Cortex of kidney (tissue), 1 donor: ENCODE measurements at places on chromosomes 2 and 18.

DNA sequence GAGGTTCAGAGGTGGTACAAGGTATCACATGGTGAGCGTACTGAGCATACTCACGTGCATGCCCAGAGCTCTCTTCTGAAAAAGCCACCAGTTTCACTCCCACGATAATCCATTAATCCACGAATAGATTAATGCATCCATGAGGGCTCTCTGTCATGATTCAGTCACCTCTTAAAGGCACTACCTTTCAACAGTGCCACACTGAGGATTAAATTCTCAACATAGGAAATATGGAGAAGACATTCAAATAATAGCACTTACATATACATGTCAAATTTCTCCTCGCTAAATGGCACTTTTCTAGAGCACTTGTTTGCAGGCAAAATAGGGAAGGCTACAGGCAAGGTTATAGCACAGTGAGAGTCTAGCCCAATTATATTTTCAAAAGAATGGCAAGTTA lies 825.9 kb downstream of the TRIB2 start:
- no peak for DNase-seq

DNA sequence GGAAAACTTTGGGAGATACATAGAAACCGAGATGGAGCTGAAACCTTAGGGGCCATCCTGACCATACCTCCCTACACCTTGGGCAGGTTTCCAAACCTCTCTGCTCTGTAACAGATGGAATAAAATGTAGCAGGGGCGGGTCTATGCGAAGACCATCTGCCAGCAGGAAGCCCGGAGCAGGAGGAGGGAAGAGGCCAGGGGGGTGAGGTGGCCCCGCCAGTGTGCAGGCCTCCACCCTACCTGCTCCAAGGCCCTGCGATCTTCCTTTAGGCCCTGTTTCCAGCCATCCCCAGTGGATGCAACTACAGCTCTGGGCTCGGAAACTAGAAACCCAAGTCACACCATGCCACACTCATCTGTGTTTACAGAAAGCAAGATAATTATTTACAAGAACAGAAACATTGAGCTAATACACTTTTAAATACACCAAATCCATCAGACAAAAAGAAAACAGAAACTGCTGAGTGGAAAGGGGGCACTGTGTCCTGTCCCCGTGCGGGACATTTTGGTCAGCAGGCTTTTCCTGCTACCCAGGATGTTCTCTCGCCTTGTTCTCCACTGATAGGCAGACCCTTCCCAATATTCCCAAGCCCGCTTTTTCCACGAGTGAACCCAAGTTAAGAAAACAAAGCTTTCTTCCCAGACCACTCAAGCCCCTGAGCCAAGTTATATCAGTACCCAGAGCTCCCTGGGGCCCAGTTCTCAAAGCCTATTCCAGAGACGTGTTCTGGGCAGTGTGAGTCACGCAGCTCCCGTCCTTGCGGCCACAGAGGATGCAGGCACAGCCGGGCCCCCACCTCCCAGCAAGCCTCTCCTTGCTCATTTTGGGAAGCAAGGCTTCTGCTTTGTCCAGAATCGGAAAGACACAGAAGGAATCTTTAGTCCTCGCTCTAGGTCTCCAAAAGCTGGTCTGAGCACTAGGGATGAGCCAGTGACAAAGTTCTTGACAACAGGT lies 17.3 kb downstream of the CIB4 start:
- no peak for DNase-seq

- DNase-seq = no peak
Measured at GRCh38 chr2:105660489-105660888, 84.2 kb upstream of the NCK2 start.

- DNase-seq = no peak
Measured at GRCh38 chr2:240917009-240917683, 11.0 kb downstream of the CROCC2 start.

DNA sequence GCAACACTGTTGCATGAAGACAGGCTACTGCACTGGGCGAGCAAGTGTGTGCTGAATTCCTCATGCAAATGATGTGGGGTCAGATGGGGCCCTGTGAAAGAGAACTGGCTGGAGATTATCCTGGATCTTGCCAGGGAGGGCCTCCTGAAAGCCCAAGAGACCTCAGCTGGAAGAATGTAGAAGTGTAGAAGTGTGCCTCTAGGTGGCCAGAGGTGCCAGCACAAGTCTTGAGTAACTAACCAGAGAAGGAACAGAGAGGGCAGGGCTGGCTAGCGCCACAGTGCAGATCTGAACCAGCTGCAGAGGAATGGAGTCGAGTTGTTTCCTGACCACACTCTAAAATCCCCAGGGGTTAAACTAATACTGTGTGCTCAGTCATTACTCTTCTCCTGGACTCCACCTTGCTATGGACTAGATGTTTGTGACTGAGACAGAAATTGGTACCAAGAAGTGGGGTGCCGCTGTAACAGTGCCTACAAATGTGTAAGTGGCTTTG lies 399.3 kb downstream of the LRATD1 start:
- DNase-seq = no peak

DNA sequence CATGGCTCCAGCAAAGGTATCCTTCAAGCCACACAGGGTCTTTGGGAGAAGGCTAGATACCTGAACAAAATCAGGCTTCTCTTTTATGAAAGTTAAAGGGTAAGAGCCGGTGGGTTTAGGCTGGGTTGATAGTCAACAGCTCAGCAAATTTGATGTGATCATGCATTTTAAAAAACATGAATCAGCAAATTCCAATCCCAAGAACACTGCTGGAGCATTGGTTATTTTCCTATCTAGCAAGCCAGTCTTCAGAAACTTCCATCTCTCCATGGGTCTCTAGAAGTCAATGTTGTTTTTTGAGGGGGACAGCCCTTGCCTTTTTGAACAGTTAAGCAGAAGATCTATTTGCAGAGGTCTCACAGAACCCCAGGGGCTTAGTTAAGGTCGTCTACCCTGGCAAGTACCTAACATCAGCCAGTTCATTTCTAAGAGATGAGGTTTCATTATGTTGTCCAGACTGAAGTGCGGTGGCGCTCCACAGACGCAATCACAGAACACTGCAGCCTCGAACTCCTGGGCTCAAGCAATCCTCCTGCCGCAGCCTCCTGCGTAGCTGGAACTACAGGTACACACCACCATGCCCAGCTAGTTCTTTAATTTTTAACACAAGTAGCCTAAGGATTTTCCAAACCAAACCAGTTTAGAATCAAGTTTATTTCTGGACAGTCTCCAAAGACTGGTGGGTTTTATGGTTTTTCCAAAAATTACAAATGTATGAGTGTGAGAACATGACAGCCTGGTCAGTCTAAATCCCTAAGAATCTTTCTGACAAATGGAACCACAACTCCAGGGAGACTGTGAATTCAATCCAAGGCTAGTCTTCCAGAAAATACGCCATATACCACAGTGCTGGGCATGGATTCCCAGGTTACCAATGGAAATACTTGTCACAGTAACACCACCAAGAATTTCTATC lies 4.1 kb upstream of the ZCCHC2 start:
- DNase-seq = no peak

- no peak for DNase-seq
Measured at GRCh38 chr18:7165846-7166393, 48.3 kb upstream of the LAMA1 start.

DNA sequence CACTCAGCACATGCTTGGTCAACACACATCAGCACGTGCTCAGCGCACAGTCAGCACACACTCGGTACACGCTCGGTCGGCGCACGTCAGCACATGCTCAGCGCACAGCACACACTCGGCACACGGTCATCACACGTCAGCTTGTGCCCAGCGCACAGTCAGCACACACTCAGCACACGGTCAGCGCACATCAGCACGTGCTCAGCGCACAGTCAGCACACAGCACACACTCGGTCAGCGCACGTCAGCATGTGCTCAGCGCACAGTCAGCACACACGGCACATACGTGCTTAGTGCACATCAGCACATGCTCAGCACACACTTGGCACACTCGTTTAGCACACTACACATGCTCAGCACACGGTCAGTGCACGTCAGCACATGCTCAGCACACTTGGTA lies 49.7 kb upstream of the NFATC1 start:
- DNase-seq = no peak

DNA sequence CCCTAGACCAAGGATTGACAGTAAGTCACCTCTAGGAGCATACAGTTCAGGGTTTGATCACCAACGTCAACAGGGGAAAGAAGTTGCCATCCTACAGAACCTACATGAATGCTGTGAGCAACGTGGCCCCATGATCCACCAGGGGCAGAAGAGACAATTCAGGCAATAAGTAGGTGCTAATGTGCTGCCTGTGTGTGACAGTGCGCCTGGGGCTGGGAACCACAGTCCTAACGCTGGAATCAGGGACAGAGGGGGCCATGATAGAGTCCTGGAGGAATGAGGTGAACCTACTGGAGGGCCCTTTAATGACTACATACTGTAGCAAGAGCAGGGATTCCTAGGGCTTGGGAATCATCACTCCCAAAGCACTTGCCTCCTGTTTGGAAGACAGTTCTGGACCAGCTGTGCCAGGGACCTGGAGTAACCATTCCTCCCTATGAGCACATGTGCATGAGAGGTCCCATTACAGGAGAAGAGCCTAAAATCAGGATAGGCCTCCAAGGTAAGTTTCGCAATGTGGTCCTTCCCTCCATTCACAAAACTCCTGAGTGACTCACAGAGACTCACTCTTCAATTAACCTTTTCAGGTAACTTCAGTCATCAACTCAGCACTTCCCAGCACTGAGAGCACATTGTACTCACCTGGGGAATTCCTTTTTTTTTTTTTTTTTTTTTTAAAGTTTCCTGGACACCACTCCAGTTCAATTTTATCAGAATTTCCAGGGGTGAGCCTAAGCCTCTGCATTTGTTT lies 214.0 kb downstream of the TMEM163 start:
- DNase-seq = no peak

GRCh38 chr18:59559528-59559927 lies 137.7 kb downstream of the CCBE1 start:
- no peak for DNase-seq

DNA sequence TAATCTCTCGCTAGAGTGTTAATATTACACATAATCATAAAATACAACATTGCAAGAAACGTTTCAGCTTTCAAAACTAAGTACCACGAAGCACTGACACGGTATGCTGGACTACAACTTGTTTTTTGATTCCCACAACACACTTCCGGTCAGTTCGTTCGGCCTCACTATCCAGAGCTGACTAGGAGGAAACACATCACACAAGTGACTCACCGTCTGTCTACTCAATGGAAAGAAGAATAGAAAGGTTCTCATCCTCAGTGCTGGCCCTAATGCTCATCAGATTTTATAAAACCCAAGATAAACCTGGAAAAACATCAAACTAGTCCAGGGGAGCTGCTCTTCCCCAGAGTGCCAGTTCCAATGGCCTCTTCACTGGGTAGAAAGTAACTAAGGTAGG lies 42.9 kb downstream of the ZNF385B start:
- DNase-seq = no peak
